ENCODE measurements at places on chromosomes 12 and 14. TPM values are rescaled to one million over a fixed set of nuclear protein-coding genes. Genes with fewer than 3 reads are reported as not detected.

The PTGER2 gene
- not detected for total RNA-seq

The TAS2R43 gene
- 2.0 TPM for total RNA-seq

The DDN gene
- total RNA-seq = under 0.01 TPM

The WIF1 gene
- total RNA-seq = not detected

The PLEK2 gene
- total RNA-seq = 26.7 TPM

The LYZ gene
- not detected for total RNA-seq

The P2RX7 gene
- total RNA-seq = not detected

The ACSS3 gene
- total RNA-seq = 1.2 TPM

The C12orf57 gene
- total RNA-seq = 133 TPM

The SDS gene
- not detected for total RNA-seq

The NUAK1 gene
- total RNA-seq = 7.5 TPM

The ANKRD33 gene
- total RNA-seq = not detected

The RPAP3 gene
- 9.8 TPM for total RNA-seq

The CTSG gene
- total RNA-seq = not detected

The ERG28 gene
- total RNA-seq = 5.1 TPM

The HCAR1 gene
- under 0.01 TPM for total RNA-seq

The KLRG1 gene
- total RNA-seq = 0.39 TPM
